Activated CD8-positive, alpha-beta T cell treated with anti-CD3 and anti-CD28 coated beads for 36 hours (primary cell): ENCODE measurements at places on chromosomes 3 and 15.

DNA sequence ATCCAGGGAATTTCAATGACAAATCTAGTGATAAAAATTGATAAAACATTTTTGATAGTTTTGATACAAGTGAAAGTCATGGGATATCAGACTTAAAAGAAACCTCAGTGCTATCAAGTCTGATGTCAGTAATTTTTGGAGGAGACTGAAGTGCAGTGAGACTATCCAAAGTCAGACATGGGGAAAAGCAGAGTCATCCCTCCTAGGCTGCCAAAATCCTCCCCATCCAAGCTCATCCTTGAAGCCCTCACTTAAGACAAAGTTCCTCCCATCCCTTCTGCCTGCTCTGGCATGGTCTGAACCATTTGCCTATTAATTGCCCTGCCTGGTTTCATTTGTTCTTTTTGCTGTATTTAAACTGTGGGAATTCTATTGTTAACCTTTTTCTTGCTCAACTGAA, 456.9 kb upstream of the UBE2E2 start:
- DNase-seq = no peak

DNA sequence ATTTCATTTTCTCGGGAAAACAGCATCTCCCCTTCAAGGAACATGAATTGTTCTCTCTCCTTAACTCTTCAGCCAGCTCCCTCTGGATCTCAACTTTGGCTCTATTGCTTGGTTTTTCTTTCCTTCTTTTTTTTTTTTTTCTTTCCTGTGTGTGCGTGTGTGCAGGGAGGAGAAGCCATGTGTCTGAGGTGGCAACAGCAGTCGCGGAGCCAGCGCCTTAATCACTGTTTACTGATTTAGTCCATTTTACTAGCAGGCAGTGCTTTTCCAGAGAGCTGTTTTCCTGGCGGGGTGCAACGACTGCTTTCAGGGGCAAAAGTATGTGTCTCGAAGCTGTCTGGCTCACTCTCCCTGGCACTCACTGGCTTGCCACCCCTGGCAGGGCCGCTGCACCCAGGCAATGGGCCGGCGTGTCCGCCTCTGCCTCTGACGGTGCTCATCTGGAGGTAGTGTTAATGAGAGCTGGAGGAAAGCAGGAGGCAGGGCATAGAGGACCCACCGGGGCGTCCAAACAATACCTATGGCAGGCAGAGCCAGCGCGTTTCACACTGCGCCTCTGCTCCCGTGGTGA, 835.4 kb upstream of the NR2F2 start:
- DNase-seq = no peak

- DNase-seq = no peak
Measured at GRCh38 chr3:133992951-133993620, 36.6 kb downstream of the SLCO2A1 start.

GRCh38 chr15:29205186-29205585, 64.4 kb downstream of the NSMCE3 start:
- DNase-seq = no peak

- no peak for DNase-seq
Measured at GRCh38 chr3:169869484-169870220, at the start of gene LRRC31. LRRC31 (minus strand) TSS chr3:169869935; CDS start chr3:169869807, 128 bp downstream.

- DNase-seq = no peak
Measured at GRCh38 chr3:13582366-13583250, 33.7 kb downstream of the FBLN2 start.

DNA sequence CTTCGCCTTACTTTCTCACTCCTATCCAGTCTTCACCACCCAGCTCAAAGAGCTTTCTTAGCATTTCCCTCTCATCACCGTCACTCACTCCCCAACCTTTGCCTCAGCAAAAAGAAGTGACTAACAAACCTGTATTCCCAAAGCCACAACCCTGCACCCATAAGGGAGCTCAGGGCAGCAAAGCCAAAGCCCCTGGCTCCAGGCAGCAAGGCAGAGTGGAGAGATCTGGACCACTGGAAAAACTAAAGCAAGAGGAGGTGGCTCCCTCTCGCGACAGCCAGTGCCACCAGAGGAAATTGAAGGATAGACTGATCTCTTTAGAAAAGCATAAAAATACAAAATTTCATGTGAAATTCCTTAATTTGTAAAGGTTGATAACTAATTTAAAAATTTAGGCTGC, 25.1 kb upstream of the CDCP1 start:
- DNase-seq = no peak

DNA sequence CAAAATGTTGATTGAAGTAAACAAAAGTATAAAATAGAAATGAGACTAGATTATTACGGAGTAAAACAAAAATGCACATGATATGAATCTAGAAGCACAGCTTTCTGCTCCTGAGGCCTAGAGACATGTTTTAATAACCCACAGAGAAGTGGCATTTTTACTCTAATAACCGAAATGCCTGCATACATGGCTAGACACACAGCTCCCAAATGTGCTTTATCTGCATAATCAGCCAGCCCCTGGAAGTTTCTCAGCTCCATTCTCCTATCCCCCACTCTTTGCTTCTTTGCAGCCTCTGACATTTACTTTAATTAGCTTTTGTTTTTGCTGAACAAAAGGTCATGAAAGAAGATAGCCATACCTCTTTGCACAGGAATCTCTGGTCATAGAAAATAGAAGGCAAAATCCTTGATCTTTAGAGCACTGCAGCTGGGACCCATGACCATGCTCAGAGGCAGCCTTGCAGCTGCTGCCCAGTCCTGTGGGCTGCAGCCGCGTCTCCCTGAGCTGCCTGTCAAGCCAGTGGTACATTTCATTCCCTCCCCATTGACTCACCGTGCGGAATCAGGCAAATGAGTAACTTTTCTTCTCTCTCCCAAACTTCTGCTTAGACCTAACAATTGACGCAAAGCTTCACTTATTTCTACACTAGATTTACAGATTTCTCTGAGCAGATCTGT, at the start of gene VEPH1:
VEPH1 (minus strand) TSS at position 501 of the 680 bp plus-strand sequence. CDS start 8,067 bp downstream, outside the sequence.
- no peak for DNase-seq

- no peak for DNase-seq
Measured at GRCh38 chr3:98994128-98994762, 92.8 kb upstream of the DCBLD2 start.

- DNase-seq = no peak
Measured at GRCh38 chr3:4406746-4407568, 60.1 kb downstream of the SUMF1 start.

DNA sequence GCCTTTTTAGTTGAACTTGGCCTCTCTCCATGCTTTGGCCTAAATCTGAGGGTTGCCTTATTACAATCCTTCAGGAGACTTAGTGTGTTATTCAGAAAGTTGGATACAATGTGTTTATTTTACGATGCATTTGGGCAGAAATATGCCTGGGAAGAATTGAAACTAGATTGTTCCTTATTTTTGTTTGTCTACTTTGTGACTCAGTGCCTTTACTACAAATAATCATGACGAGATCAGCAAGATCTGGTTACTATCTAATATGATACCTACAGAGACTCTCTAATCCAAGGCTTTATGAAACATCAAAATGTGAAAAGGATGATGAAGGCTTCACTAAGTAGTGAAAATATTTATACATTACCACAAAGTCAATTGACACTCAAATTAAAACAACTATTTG, 82.2 kb downstream of the RBMS3 start:
- no peak for DNase-seq

- no peak for DNase-seq
Measured at GRCh38 chr15:80404057-80404760, at the start of gene ARNT2. ARNT2 (plus strand) TSS chr15:80404382; CDS start chr15:80404516, 134 bp downstream.

DNA sequence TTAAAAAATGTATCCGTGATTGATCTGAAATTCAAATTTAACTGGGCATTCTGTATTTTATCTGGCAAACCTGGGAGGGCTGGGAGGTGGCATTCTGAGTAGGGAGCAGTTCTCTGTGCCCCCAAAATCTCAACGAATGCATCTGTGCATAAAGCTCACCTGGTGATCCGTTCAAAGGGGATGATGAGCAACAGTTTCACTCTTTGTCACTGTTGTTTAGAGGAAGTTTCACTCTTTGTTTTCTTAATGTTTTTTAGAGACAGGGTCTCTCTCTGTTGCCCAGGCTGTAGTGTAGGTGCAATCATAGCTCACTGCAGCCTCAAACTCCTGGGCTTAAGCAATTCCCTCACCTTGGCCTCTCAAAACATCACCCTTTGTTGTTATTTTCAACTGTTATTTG, 186.7 kb downstream of the SSR3 start:
- DNase-seq = no peak

DNA sequence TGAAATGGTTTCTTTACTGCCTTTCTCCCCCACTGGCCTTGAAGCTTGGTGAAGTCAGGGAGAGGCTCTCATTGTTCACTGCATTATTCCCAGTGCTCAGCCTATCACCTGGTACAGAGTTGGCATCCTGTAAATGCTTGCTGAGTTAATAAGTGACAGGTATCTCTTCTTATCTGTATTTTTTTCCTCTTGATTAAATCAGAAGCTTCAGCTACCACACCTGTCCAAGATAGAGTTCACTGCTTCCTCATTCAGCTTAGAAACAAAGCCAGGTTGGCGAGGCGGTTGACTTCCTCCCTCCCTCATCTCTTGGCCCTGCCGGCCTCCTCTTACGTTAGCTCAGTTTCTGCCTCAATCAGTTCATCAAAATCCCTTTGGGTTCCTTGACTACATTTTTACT, 142.8 kb downstream of the LIPC start:
- no peak for DNase-seq

- no peak for DNase-seq
Measured at GRCh38 chr15:32859996-32860395, 142.2 kb downstream of the GREM1 start.
